Activated CD4-positive, alpha-beta T cell treated with anti-CD3 and anti-CD28 coated beads, Interleukin-2, amount 10 ng/mL, durations not matched to agents 24 days and 14 days (primary cell): ENCODE measurements at places on chromosomes 1 and 21. TPM values are rescaled to one million over a fixed set of nuclear protein-coding genes. Genes with fewer than 3 reads are reported as not detected.
A peak's percentile ranks its signal among the peaks of the same experiment; 100 is the strongest.

Gene SH3BGR
- 0.63 and 1.4 TPM in 2 replicates for total RNA-seq

DNA sequence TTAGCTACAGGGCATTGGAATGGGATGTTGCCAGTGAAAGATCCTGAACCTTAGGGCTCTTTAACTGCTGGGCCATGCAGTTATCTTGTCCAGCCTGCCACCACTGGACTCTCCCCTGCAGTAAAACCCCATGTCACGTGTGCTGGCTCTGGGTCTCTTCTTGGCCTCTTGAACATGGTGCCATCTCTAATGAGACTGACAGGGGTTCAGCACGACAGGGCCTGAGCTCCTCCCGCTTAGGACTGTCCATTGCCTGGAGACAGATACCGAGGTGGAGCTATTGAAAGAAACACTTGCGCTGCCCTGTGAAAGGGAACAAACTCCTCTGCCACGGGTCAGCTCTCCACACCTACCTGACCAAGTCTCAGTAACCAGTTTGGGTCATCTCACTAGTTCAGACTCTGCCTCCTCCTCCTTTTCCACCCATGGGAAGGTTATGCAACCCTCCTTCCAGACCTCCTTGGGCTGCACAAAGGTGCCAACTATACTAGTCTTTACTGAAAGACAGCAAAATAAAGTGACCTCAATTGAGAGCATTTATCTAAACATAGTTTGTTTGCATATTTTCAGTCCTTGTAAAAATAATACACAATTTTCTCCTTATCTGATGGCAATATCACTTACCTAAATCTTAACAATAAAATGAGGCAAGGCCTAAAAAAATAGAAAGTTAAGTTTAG is 66.0 kb downstream of the GNG12 start:
- no peak overlapping the region for H3K27ac ChIP-seq
- no peak for DNase-seq
- H3K4me3 ChIP-seq, result no peak overlapping the region
- H3K4me1 ChIP-seq, result peaks cover 12% of the 10 kb centered on the region

DNA sequence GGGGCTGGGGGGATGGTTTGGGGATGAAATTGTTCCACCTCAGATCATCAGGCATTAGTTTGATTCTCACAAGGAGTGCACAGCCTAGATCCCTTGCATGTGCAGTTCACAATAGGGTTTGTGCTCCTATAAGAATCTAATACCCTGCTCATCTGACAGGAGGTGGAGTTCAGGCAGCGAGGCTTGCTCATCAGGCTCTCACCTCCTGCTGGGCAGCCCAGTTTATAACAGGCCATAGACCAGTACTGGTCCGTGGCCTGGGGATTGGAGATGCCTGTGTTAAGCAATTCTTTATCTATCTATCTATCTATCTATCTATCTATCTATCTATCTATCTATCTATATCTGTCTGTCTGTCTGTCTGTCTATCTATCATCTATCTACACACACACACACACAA is 525.3 kb upstream of the DAB1 start:
- H3K27ac ChIP-seq, result no peak overlapping the region
- no peaks in the 10 kb centered on the region for H3K27me3 ChIP-seq
- no peaks in the 10 kb centered on the region for H3K4me1 ChIP-seq
- no peak for DNase-seq

Gene RIMKLA
- 5.0 and 5.5 TPM in 2 replicates for total RNA-seq

DNA sequence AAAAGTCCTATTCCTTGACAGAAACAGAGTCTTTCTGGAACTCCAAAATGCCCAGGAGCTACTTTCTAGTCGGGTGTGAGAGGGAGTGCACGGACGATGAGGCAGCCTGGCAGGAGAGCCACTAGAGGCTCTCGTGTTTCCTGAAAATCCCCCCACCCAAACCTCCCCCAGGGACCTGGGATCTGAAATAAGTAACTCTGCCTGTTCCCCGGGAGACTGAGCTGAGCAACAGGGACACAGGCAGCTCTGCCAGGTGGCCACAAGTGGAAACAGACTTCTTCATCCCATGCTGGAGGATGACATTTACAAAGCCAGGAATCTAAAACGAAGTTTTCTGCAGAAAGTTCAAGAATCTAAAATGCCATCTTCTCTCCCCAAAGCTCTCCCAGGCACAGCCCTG is 77.1 kb downstream of the ITPKB start:
- H3K27ac ChIP-seq, result peak overlapping the region; percentile 81
- no peak overlapping the region for H3K4me3 ChIP-seq
- peaks cover 9% of the 10 kb centered on the region for H3K36me3 ChIP-seq
- no peak for DNase-seq
- no peaks in the 10 kb centered on the region for H3K27me3 ChIP-seq

DNA sequence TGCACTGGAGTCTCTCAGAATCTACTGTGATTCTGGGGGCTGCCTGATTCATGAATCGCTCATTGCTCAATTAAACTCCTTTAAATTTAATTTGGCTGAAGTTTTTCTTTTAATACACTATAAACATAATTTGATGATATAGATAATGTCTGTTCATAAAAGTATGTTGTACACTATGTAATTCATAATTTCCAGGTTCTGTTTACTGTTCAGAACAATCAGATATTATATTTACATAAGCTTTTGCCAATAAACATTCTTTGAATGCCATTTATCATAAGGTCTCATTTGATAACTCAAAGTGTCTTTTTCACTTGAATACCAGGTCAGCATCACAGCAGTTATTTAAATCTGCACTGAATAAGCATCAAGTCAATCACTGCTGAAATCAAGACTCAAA is 39.6 kb downstream of the PIGK start:
- no peak for DNase-seq
- no peak overlapping the region for H3K27ac ChIP-seq
- no peak overlapping the region for H3K4me3 ChIP-seq
- H3K27me3 ChIP-seq, result no peaks in the 10 kb centered on the region

GRCh38 chr1:90007979-90008404 is 13.1 kb downstream of the ZNF326 start:
- H3K27ac ChIP-seq, result no peak overlapping the region
- H3K4me1 ChIP-seq, result peaks cover 16% of the 10 kb centered on the region
- DNase-seq, result no peak
- H3K27me3 ChIP-seq, result no peaks in the 10 kb centered on the region

Gene DCDC2B
- total RNA-seq, result 0.12 TPM in 1 of 2 replicates, not detected in the other

DNA sequence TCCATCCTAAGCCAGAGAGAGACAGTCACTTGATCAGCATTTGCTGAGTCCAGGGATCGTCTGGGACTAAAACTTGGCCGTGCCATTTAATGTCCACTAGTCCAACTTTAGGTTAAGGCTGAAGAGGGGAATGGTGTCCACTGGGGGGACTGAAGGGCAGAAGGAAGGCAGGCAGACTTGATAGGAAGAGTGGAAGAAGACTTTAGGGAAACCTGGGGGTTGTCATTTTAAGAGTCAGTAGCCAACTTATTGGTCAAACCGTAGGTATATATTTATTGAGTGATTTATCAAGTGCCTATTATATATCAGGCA is 1.3 kb upstream of the LMOD1 start:
- peaks cover 9% of the 10 kb centered on the region for H3K4me1 ChIP-seq
- no peak overlapping the region for H3K4me3 ChIP-seq
- H3K36me3 ChIP-seq, result no peaks in the 10 kb centered on the region
- H3K27me3 ChIP-seq, result peaks cover 55% of the 10 kb centered on the region

GRCh38 chr1:84253891-84254290 is 47.6 kb upstream of the SAMD13 start:
- no peak overlapping the region for H3K27ac ChIP-seq
- no peak overlapping the region for H3K4me3 ChIP-seq
- peaks cover 5% of the 10 kb centered on the region for H3K27me3 ChIP-seq
- H3K4me1 ChIP-seq, result no peaks in the 10 kb centered on the region

DNA sequence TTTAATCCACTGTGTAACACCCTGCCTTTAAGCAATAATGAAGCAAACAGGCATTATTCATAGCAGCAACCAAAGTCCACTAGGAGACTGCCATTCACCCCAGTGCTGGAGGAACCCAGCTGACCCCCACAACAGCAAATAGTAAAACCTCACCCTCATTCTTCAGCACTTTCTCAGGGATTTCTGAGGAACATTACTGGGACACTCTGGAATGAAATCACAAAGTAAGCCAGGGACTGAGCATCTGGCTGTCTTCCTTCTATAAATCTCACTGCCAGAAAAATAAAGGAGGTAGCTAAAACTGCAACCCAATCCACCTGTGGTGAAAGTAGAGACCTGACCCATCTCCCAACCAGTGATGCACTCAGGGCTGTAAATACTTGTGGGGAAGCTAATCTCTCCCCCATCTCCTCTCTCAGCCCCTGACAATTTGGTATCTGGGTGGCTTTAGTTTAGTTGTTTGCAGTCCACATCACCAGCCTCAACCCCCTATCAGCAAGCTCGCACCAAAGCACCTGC is 47.1 kb downstream of the COL6A1 start:
- H3K4me1 ChIP-seq, result no peaks in the 10 kb centered on the region
- peaks cover 24% of the 10 kb centered on the region for H3K27me3 ChIP-seq

DNA sequence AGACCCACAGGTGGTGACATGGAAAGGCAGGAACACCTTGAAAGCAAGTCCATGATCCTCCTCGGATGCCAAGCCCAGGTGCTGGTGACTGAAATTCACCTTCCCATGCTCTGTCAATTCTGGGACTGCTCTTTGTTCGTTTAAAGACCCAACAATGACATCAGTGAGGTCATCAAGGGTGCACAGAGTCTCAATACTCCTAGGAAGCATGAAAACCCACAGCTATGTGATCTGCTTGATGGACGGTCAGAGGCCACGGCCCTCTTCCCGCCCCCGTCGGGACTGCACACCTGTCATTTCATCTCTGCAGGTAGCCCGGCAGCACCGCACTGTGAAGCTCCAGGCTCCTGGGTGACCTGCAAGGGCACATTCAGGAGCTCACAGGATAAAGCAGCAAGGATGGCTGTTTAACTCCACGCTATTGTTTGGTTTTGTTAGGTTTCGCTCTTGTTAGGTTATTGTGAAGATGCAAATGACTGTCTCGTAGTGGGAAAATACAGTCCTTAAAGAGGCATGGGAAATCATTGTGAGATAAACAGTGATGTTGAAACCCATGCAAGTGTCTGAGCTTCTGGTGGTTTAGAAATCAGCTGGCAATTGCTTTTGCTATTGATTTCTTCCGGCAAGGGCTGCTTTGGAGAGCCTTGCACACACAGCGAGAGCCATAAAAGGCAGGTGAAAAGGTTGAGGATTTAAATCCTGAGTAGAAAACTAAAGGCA is 124.8 kb upstream of the AJAP1 start:
- DNase-seq, result no peak
- H3K27me3 ChIP-seq, result no peaks in the 10 kb centered on the region
- H3K4me1 ChIP-seq, result no peaks in the 10 kb centered on the region
- no peak overlapping the region for H3K4me3 ChIP-seq

GRCh38 chr21:42195378-42196031 is 23.4 kb upstream of the ABCG1 start:
- no peak overlapping the region for H3K4me3 ChIP-seq
- H3K36me3 ChIP-seq, result no peaks in the 10 kb centered on the region
- DNase-seq, result no peak
- H3K4me1 ChIP-seq, result peaks cover 55% of the 10 kb centered on the region

- H3K27ac ChIP-seq, result peak overlapping the region; percentile 59
- H3K4me1 ChIP-seq, result peaks cover 38% of the 10 kb centered on the region
- peaks cover 2% of the 10 kb centered on the region for H3K27me3 ChIP-seq
Measured at GRCh38 chr1:12208764-12209494, 20.9 kb upstream of the VPS13D start.

GRCh38 chr1:20717452-20718342 is at the start of gene KIF17:
Gene KIF17, minus strand, starts transcription at chr1:20718007. Its CDS starts 301 bp downstream, at chr1:20717706.
- H3K4me3 ChIP-seq, result peak within 1 kb of the TSS; percentile 71
- H3K27me3 ChIP-seq, result peaks cover 40% of the 10 kb centered on the region
- no peak within 1 kb of the TSS for H3K27ac ChIP-seq
- peaks cover 6% of the 10 kb centered on the region for H3K4me1 ChIP-seq
- DNase-seq, result peak; percentile 90

DNA sequence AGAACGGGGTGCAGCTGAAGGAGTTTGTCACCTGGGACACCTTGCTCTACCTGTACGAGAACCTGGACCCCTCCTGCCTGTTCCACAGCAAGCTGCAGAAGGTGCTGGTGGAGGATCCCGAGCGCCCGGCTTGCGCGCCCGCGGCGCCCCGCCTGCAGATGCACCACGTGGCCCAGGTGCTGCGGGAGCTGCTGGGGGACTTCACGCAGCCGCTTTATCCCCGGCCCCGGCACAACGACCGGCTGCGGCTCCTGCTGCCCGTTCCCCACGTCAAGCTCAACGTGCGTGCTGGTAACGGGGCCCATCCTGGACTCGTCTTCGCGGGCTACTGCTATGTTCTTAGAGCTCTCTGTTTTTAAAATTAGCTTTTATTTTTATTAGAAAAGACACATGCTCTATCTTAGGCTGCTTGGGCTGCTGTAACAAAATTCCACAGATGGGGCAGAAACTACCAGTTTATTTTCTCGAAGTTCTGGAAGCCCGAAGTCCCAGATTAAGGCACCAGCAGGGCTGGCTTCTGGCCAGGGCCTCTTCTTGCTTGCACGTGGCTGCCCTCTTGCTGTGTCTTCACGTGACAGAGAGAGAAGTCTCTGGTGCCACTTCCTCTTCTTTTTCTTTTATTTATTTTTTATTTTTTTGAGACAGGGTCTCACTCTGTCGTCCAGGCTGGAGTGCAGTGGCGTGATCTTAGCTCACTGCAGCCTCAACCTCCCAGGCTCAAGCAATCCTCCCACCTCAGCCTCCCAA is 38.1 kb downstream of the TRPM2 start:
- H3K27ac ChIP-seq, result no peak overlapping the region
- DNase-seq, result no peak
- H3K27me3 ChIP-seq, result no peaks in the 10 kb centered on the region
- H3K36me3 ChIP-seq, result peaks cover 27% of the 10 kb centered on the region
- no peak overlapping the region for H3K4me3 ChIP-seq
- H3K4me1 ChIP-seq, result peaks cover 2% of the 10 kb centered on the region

Gene FAM72B
- total RNA-seq, result 21.6 and 23.0 TPM in 2 replicates

DNA sequence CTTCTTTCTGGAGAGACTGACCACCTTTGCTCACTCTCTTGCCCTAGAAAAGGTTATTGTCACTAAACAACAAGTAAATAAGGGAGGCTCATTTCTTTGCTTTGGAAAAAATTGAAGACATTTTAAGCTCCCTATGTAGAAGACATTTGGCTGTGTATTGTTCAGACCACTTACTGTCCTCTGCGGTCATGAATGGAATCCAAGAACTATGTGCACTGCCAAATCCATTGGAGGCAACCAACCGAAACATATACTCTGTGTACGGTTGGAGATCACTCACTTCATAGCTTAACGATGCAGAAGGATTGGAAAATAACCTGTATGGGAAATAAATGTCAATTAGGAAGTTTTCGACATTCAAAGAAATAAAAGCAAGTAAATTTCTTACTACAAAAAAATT is 332.8 kb downstream of the KCTD3 start:
- no peaks in the 10 kb centered on the region for H3K4me1 ChIP-seq
- no peaks in the 10 kb centered on the region for H3K36me3 ChIP-seq
- no peaks in the 10 kb centered on the region for H3K27me3 ChIP-seq
- no peak overlapping the region for H3K27ac ChIP-seq

Gene LDLRAD2
- total RNA-seq, result 0.05 TPM in 1 of 2 replicates, not detected in the other

DNA sequence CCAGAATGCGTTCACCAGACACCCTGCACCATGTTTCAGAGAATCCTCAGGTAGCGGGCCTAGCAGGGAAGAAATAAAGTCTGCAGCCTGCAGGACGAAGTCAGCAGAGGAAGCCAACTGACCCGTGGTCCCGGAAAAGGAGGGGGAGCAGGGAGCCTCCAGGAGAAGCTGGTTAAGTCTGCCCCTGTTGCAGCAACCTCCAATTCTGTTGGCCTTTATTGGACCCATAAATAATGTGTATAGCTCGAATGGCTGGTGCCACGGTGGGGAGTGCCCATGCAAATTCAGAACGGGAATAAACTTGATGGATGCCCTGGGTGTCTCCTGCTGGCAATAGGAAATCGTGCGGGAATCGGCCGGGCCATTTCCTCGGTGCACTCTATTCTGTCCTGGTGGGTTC is 254.1 kb downstream of the AJAP1 start:
- no peak for DNase-seq
- no peak overlapping the region for H3K4me3 ChIP-seq
- no peaks in the 10 kb centered on the region for H3K36me3 ChIP-seq
- H3K4me1 ChIP-seq, result no peaks in the 10 kb centered on the region
